ENCODE measurements at places on chromosomes 4 and X.

GRCh38 chr4:103158760-103159159 lies 39.4 kb downstream of the CENPE start:
- no peak for DNase-seq

GRCh38 chr4:109065006-109065405 lies 237.5 kb downstream of the COL25A1 start:
- no peak for DNase-seq

DNA sequence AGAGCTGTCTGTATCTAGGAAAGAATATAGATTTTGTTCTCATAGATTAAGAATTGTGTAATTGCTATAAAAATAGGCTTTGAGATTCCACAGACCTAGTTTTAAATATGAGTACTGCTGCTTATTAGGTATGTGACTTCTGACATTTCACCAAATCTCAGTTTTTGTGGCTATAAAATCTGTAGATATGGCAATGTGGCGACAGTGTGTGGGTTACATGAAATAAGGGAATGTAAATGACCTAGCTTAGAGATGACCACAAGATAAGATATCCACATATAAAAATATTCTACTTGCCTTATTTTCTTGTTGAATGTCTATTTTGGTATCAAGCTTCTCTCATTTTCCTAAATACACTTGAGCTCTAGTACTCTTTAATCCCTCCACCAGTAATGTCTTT lies 193.8 kb downstream of the UNC5C start:
- no peak for DNase-seq

GRCh38 chr4:106264331-106264728 lies 51.7 kb downstream of the TBCK start:
- no peak for DNase-seq

GRCh38 chr4:55175779-55176231 lies 50.4 kb upstream of the KDR start:
- DNase-seq, result no peak

DNA sequence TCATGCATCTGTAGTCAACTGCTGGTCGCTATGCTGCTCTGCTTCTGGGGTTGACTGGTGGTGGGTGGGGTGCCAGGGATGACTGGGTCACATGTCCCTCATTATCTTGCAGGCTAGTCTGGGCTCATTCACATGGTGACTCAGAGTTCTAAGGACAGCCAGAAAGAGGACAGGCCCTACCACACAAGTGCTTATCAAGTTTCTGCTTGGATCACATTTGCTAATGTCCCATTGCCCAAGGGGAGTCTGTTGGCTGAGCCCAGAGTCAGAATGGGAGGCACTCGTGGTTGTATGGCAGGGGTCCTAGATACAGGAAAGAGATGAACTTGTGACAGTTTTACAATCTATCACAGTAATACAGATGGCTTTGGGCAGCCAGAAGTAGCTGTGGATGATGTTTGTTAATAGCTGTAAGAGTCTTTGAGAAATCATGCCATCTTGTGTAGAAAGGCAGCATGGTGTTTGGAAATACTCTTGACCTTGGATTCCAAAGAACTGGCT lies 221.3 kb downstream of the GPAT3 start:
- DNase-seq, result no peak

DNA sequence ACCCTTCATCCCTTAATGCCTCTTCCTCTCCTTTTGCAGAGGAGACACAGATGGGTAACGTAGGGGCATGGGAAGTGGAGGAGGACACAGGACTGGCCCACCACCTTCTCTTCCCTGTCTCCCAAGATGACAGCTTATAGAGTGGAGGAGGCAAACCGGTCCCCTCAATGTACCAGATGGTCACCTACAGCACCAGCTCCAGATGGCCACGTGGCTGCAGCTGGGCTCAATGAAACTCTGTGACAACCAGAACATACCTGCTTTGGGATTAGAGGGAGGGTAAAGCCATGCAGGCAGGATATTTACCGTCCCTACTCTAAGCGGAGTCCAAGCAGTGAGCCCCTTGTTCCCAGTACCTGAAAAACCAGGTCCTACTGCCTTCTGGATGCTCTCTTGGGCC lies 7.5 kb upstream of the KLHL15 start:
- DNase-seq, result no peak

- no peak for DNase-seq
Measured at GRCh38 chrX:19774905-19775304, 112.5 kb downstream of the SH3KBP1 start.

DNA sequence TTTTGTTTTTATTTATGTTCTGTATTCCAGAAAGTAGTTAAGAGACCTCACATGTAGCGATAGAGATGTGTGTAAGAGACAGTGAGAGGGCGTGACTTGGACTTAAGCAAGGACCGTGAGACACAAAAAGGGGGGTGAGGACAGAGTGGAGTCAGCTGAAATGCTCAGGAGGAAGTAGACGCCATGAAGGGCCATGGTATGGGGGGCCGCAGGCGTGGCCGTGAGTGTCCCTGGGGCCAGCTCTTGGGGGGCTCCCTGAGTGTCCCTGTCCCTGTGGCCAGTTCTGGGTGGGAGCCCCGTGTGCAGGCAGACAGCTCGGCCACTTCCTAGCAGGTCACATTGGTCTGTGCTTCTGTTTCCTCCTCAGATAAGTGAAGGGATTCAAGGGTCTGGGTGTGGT lies 23.0 kb upstream of the MSANTD1 start:
- DNase-seq, result no peak

DNA sequence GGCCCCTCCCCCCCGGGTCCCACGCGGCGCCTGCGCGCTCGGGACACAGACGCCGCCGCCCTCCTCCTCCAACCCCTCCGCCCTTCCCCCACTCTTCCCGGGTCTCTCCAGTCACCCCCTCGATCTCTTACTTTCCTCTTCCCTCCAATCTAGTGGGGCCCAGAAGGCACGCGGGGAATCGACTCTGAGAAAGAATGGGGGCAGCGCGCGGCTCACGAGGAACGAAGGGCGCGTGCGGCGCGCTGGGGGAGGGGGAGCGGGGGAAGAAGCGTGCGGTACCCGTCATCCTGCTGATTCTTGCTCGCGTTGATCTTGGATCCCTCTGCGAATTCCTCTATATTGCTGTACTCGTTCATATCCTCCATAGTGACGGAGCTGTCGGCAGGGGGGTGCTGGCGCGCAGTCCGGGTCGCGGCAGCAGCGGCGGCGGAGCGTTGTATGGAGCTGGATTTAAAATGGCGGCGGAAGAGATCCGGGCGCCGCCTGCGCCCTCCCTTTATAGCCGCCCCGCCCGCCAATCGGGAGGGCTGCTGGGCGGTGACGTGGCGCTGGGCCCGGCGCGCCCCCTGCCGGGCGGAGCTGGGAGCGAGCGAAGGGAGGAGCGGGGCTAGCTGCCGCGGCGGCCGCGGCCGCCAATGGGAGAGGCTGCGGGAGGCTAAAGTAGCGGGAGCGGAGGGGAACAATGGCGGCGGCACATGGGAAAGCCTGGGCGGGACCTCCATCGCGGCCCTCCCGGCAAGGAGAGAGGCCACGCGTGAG lies 1.1 kb downstream of the HNRNPDL start:
- peak; percentile 31 for DNase-seq

DNA sequence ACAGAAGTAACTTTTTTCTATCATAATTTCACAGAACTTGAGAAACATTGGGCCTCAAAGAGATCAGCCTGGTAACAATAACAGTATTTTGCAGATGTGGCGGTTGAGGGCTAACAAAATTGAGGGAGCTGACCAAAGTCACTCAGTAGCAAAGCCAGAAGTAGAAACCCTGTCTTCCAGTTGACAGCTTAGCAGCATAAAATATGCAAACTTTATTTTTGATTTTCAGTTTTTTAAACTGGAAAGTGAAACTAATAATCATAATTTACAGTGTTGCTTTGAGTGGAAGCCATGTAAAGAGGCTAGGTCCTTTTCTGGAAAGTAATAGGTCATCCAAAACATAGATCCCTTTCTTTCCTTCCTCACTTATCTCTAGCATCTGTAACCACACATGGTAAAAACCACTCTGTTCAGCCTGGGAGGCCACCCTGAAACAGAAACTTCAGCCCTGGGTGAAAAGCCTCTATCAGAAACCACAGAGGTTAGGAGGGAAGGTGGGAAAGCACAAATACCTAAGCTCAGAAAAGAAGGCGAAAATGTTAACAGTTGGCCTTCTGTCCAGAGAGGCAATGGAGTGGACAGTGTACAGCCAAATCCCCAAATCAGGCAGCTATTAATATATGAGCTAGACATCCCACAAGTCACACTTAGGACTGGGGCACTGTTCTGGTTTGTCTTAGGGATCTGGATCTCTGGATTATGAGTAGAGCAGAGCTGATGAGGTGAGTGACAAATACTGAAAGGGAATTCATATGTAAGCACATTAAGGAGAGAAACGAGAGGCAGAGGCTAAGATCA lies 61.1 kb upstream of the ARSJ start:
- DNase-seq, result no peak

- DNase-seq, result no peak
Measured at GRCh38 chr4:56762484-56763250, 58.8 kb downstream of the SPINK2 start.

- no peak for DNase-seq
Measured at GRCh38 chrX:136588036-136588435, 56.0 kb downstream of the VGLL1 start.

GRCh38 chrX:70554523-70554922 lies 109.9 kb downstream of the DLG3 start:
- DNase-seq, result no peak

DNA sequence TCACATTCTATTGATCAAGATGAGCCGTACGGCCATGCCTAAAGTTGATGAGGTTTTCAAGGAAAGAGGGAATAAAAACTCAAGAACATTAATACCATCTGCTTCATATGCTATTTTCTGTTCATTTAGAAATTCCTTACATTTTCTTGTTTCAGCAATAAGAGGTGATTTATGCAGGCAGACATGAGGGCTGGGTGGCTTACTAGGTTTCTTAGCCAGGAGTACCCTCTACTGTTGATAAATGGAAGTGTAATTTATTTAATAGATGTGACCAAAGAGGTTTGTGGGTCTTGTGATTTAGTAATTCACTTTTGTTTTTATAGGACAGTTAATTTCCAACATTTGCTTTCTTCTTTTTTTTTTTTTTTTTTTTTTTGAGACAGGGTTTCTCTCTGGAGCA lies 6.4 kb upstream of the SMIM9 start:
- DNase-seq, result no peak

GRCh38 chr4:152535360-152535902 lies 461 bp downstream of the FBXW7 start:
- no peak for DNase-seq

DNA sequence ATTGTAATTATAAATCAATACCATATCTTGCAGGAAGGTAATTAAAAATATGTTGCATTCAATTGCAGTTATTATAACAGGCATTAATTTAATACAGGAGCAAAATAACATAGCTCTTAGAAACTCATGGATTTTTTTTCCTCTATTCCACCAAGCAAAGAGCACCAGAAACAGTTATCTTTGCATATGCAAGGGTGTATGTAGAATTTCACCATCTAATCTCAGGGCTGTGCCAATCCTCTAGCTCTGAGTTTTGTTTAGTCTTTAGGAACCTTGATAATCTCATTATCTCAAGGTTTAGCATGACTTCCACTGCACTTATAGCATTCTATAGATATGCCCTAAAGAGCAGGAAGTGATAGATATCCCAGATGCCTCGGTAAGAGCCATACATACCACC lies 197.5 kb downstream of the VEGFC start:
- no peak for DNase-seq

DNA sequence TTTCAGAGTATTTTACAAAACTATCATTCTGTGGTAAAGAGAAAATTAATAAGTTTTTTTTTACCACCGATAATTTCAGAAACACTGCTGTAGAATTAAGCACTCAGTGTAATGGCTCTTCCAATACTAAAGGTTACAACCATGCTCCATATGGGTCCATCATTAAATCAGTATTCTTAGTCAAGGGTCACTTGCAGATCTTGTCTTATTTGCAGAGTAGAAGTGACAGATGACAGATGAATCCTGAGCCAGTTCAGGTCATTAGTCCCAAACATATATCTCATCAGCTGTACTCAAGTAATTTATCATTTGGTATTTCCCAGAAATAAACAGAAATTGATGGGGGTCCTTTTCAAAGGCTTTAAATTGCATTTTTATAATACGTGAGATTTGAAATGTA lies 182.9 kb downstream of the CFAP47 start:
- no peak for DNase-seq

DNA sequence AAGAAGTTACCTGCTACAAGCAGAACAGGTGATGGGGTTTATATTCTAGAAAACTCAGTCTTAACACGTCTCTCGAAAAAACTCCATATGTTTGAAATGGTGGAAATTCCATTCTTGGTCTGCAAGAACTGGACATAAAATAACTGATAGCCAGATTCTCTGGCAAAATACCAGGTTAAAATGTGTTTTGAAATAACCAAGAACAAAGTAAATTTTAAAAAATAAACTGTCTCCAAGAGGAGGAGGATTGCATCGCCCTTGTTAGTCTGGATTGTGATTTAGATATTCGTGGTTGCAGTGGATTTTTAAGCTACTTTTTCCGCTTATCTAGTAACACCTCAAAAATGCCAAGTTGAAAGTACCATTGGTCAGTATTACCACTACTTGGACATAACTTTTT lies 40.8 kb downstream of the CENPU start:
- DNase-seq, result no peak

- DNase-seq, result no peak
Measured at GRCh38 chrX:94676285-94676684, 1002.3 kb downstream of the FAM133A start.

DNA sequence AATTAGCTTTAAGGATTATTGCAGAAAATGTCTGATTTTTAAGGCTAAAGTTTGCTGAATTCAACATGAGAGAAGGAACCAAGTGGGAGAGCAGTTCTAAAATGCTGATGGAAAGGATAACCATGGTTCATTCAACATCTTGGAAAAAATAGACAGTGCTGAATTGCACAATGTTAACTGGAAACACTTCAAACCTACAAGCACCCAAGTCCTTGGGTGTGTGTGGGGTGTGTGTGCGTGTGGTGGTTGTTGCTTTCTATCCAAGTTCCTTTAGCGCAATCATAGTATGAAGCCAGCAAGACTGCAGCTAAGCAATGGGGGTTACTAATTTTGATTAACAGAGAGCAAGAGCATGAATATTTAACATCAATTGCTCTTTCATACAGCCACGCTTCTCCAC lies 29.3 kb upstream of the SCOC start:
- no peak for DNase-seq

DNA sequence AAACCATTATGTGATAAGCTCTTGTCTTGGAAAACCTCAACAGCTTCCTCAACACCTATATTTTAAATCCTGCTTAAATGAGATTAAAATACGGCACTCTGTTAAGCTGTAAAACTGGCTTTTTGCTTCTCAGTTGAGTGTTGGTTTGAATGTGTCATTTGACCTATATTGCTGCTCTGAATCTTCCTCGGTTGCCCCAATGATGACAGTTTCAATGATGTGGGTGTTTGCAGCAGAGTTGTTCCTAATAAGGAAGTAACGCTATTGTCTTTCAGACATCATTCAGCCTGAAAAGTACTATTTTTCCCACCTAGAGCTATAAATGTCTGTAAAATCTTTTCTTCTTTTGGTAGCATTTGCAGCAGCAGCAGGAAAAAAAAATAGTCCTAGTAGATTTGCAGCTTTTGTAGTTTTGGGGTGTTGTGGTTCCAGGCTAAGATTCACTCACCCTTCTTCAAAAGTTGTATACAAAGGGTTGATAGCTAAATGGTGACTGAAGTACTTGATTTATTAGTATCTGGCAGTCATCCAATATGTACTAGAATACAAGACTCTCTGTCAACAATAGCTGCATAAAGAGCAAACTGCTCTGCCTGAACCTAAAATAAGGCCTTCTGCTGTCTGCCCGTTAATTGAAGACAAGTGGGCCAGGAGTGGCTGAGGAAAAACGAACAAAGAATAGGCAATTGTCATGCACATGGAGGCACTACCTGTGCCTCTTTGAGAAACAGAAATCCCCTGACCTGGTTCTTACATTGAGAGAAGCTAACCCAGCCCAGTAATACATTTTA lies 333.1 kb downstream of the IL1RAPL1 start:
- no peak for DNase-seq
